ENCODE measurements at places on chromosomes 3 and 15.

DNA sequence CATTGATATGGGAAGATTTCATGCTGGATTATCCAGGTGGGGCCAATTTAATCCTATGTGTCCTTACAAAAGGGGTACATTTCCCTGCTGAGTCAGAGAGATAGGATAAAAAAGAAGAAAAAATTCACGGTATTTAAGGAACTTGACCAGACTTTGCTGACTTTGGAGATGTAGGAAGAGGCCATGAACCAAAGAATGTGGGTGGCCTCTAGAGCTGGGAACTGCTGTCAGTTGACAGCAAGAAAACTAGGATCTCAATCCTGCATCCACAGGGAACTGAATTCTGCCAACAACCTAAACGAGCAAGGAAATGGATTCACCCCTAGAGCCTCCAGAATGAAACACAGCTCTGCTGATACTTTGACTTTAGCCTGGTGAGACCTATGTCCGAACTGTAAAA is 148.1 kb upstream of the SLC24A5 start:
- DNase-seq, result no peak

DNA sequence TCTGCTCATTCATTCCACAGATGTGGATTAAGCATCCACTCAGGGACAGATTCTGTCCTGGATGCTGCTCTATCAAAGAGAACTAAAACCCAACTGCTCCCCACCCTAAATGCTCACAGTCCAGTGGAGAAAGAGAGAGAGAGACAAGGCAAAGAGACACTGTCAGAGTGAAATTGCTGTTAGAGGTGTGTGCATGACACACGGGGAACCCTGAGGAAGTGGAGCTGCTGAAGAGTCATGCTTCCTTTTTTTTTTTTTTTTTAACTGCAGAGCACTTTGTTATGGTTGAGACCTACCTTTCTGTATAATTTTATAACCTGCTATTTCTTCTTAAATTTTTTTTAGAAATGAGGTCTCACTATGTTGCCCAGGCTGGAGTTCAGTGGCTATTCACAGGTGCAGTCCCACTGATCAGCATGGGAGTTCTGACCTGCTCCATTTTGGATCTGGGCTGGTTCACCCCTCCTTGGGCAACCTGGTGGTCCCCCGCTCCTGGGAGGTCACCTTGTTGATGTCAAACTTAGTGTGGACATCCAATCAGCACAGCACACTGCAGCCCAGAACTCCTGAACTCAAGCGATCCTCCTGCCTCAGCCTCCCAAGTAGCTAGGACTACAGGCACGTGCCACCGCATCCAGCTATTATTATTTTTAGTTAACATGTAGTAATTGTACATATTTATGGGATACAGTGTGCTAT is 18.2 kb upstream of the PSTPIP1 start:
- DNase-seq, result no peak

GRCh38 chr3:8341821-8342247 is 159.8 kb upstream of the LMCD1 start:
- DNase-seq, result no peak

DNA sequence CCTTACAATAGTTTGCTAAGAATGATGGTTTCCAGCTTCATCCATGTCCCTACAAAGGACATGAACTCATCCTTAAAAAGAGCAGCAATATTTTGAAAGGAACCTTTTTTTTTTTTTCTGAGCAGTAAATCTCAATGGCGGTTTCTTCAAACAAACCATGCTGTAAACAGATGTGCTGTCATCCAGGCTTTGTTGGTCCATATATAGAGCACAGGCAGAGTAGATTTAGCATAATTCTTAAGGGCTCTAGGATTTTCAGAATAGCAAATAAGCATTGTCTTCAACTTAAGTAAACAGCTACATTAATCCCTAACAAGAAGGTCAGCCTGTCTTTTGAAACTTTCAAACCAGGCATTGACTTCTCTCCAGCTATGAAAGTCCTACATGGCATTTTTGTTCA is 334.2 kb downstream of the SLC9A9 start:
- no peak for DNase-seq

DNA sequence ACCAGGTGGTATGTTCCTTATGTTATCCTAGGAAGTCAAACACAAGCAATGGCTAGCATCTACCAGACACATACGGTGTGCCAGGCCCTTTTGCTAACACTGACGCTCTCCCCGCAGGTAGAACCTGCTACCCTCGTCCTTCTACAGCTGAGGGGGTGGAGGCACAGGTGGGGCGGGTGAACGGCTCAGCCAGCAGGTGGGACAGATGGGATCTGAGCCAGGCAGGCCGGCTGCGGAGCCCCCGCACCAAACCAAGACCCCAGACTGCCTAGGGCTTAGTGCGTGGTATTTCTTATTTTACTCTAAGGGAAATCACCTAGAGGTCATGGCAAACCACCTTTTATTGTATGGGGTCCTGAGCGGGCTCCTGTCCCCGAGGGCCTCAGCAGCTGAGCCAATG is 53.9 kb upstream of the PCSK6 start:
- DNase-seq, result no peak

- no peak for DNase-seq
These were observed 253.1 kb downstream of the CGGBP1 start for GRCh38 chr3:87805670-87806069.

GRCh38 chr3:13550791-13551360 is 2.0 kb downstream of the FBLN2 start:
- DNase-seq, result no peak

- DNase-seq, result no peak
These were observed 17.3 kb upstream of the SLC28A2 start for GRCh38 chr15:45234562-45235235.

DNA sequence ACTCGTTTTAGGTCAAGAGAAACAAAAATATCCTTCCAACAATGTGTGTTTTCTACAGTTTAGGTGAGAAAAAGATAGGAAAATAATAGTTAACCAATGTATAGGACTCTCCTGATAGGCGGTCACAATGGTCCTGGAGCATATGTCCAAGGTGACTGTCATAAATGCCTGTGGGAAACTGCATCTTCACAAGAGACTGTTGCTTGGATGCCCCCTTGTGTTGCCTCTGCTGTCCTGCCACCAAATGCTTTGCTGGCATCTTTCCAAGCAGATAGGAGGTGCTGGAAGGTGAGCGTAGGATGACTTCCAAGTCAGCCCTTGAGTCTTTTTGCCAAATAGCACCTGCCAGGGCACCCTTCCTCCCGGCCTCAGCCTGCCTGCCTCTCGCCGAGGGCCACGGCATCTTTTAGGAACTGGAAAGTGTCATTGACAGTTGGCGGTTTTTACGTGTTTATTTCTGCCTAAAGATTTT is 24.1 kb upstream of the SACM1L start:
- DNase-seq, result no peak

DNA sequence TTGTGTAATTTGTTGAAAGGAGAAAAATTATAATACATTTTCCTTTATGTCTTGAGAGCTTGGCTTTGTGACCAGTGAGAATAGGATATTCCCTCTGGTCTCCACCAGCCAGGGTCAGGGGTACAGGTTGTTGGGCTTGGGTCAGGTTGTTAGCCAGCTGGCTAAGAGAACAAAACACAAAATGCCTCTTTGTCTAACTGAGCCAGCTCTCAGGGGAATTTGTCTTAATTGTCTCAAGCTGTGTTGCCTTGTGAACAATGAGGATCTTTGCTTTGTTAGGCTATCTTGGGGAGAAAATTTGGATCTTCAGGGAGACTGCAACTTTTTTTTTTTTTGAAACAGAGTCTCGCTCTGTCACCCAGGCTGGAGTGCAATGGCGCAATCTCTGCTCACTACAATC is 17.7 kb upstream of the GK5 start:
- DNase-seq, result no peak

- no peak for DNase-seq
These were observed 313.4 kb upstream of the STT3B start for GRCh38 chr3:31219131-31219843.

- no peak for DNase-seq
These were observed 73.2 kb downstream of the TBC1D2B start for GRCh38 chr15:78004222-78004727.

- DNase-seq, result no peak
These were observed 708 bp upstream of the PTPN23 start for GRCh38 chr3:47380026-47380600.

DNA sequence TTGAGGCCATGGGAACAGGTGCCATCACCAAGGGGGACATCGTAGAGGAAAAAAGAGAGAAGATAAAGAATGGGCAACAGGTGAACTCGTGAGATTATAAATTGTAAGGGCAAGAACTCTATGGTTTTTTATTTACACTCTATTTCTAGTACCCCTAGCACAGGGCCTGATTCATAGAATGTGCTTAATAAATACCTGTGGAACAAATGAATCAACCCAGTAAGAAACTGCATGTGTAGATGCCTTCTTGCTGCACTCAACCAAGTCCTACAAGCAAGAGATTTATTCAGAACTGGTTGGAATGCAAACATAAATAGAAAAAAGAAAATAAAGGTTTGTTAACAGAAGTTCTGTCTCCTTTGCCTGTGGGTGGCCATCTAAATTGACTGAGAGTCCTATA is 18.7 kb upstream of the KPNA1 start:
- DNase-seq, result no peak

DNA sequence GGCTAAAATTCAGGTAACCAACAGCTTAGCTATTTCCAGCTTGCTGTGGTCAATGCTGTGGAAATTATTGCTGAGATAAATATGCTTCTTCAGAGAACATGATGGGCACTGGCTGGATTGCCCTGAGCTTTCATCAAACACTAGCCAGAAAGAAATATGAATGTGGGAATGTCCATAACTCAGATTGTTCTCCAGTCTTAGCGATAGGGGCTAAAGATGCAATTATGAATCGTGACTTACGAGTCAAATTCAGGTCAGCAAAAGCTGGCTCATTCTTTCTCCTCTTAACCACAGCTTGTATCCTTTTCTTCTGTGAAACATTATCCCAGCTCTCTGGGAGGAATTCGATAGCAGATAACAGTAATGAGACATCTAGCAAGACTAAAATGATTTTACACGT is 307.6 kb downstream of the RYR3 start:
- no peak for DNase-seq

DNA sequence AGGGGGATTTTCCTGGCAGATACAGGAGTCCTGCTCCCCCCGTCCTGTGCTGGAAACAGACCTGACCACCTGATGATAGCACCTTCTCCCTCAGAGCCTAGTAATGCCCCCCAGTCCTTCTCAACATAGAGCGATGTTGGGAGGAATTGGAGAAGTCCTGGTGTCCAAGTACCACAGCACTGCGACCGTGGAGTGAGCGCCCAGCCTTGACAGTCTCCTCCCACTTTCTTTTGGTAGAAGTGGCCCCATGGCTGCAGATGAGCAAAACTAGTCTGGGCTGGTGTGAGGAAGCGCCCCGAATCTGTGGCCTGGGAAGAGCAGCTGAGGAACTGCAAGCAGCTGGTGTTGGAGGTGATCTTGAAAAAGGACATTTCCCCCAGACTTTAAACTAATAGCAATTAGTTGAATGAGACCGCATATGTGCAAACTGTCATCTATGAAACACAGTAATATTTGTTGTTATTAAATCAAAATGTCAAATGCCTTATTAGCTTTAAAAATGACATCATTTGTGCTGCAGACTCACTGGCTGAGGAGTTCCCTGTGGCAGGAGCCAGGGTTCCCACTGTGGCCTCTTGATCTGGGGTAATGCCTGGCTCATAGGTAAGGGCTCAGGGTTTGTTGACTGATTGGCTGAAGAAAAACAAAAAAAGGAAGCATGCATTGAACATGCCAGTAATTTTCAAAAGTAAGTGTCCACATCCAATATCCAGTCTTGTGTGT is 121.8 kb downstream of the CACNA2D3 start:
- DNase-seq, result no peak

DNA sequence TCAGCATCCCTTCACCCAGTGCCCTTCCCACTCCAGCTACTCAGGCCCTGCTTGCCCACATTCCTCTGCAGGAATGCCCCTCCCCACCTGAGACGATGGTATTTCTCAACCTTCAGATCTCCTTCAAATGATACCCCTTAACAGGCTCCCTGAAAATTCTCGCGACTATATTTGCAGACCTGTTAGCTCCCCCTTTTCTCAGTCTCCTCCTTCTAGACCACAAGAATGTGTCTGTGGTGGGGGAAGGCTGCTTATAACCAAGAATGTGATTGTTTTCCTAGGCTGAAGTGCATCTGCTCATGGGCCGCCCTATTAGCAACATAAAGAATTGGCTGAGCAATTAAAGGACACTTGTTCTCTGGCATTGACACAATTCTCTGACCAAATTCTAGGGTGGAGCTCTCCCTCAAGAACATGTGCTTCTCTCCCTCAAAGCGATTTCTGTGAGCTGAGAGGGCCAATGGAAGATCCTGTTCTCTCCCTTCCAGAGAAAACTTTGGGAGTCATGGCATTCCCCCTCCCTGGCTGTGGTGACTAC is 19.1 kb upstream of the LIMD1 start:
- no peak for DNase-seq

- no peak for DNase-seq
These were observed 30.8 kb upstream of the SLC41A3 start for GRCh38 chr3:126114443-126115386.

- no peak for DNase-seq
These were observed 28.5 kb downstream of the PLAAT1 start for GRCh38 chr3:193269343-193270028.
